ENCODE measurements at places on chromosomes 3 and 15. TPM values are rescaled to one million over a fixed set of nuclear protein-coding genes. Genes with fewer than 3 reads are reported as not detected.
A peak's percentile ranks its signal among the peaks of the same experiment; 100 is the strongest.

Gene CFAP91
- 0.96 TPM for total RNA-seq

Gene SCG3
- total RNA-seq: not detected

Gene RARRES1
- 0.20 TPM for total RNA-seq

Gene ZNF502
- 1.5 TPM for total RNA-seq

Gene PTX3
- total RNA-seq: 0.37 TPM

Gene LRRC58
- 34.8 TPM for total RNA-seq

Gene MCF2L2
- 1.5 TPM for total RNA-seq

Gene NMB
- total RNA-seq: 9.8 TPM

Gene PLCB2
- total RNA-seq: 2.8 TPM

Gene FMN1
- total RNA-seq: 0.39 TPM

GRCh38 chr3:151843275-151843674 is 29.4 kb downstream of the AADAC start:
- H3K4me1 ChIP-seq: peaks cover 2% of the 10 kb centered on the region
- H3K4me3 ChIP-seq: no peak overlapping the region

DNA sequence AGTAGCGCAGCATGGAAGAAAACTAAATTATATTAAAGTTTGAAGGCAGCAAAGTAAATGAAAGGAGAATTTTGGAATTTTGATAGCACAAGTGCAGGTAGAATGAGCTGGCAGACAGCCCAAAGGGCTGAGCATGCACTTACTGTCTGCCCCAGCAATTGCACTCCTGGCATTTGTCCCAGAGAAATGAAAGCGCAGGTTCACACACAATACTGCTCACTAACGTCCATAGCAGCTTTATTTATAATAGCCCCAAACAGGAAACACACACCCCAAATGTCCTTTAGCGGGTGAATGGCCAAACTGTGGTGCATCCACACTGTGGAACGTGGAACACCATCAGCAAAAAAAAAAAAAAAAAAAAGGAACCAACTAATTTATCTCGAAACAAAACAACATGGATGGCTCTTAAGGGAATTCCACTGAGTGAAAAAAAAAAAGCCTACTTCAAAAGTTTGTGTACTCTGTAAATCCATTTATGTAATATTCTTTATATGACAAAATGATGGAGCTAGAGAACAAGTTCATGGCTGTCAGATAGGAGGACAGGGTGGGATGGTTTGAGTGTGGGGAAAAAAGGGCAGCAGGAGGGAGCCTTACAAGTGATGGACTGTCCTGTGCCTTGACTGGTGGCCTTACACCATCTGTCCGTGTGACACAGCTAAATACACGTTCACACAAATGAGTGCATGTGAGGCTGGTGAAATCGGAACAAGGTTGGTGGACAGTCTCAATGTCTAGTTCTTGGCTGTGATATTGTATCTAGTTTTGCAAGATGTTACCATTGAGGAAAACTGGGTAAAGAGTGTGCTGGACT is 6.0 kb upstream of the TM2D3 start:
- no peaks in the 10 kb centered on the region for H3K27me3 ChIP-seq
- H3K4me3 ChIP-seq: no peak overlapping the region
- no peak overlapping the region for H3K27ac ChIP-seq
- 0 out of 2 replicates have a peak, but pooled peaks cover 3% of the 10 kb centered on the region for H3K36me3 ChIP-seq
- no peak for DNase-seq

DNA sequence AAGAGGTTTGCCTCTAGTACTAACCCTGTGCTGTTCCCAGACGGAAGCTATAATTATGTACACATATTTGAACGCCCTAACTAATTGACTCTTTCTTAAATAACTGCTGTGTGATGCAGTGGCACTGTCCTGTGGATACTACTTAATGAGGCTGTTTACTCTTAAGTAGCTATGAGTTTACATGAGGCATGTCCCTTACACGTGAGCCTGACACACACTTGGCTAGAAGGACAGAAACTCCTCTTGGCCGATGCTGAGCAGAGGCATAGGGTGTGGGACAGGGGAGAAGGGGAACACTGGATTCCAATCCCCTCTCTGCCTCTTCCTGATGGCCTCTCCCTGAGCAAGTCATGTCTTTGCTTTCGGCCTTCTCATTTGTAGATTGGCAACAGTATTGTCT is 21.9 kb downstream of the EHD4 start:
- DNase-seq: no peak
- no peak overlapping the region for H3K4me3 ChIP-seq
- no peaks in the 10 kb centered on the region for H3K27me3 ChIP-seq
- no peak overlapping the region for H3K27ac ChIP-seq

- H3K27ac ChIP-seq: no peak overlapping the region
- H3K27me3 ChIP-seq: no peaks in the 10 kb centered on the region
- no peak for DNase-seq
- no peaks in the 10 kb centered on the region for H3K4me1 ChIP-seq
- no peaks in the 10 kb centered on the region for H3K36me3 ChIP-seq
- no peak overlapping the region for H3K4me3 ChIP-seq
These were observed 56.0 kb downstream of the KAT2B start for GRCh38 chr3:20096135-20096685.

DNA sequence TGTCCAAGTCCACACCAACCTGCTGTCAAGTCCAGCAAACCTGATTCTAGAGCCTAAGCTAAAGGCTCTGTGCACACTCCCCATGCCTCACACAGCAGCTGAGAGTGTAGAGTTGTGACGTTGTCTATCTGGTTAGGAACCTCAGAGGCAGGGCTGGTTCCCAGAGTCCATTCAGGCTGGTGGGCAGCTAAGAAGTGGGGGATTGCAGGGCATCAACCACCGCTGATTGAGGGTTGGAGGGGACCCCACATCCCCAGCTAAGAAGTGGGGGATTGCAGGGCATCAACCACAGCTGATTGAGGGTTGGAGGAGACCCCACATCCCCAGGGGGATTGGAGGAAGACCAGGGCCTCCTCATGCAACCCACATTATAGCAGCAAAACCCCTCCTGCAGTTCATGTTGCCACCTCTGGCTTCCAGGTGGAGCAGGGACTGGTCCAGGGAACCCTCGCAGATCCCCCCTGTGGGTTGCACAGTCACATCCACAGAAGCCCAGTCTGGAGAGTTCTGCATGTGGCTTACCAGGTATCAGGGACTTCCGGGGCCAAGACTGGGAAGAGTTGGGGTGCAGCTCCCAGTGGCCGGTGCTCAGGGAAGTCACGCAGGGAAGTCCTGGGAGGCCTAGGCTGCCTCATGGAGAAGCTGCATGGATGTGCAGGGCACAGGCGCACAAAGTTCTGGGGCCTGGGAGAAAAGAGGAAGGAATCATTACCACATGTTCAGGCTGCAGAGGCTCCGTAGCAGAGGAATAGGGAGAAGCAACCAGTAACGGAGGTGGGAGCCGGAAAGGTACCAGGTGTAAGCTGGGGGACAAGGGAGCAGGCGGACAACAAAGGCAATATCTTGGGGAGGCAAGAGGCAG is 71.4 kb upstream of the PCSK6 start:
- no peaks in the 10 kb centered on the region for H3K4me1 ChIP-seq
- no peak for DNase-seq
- no peaks in the 10 kb centered on the region for H3K36me3 ChIP-seq
- no peak overlapping the region for H3K4me3 ChIP-seq

GRCh38 chr3:59212128-59212779 is 162.4 kb upstream of the CFAP20DC start:
- DNase-seq: peak; percentile 22
- H3K4me1 ChIP-seq: no peaks in the 10 kb centered on the region
- H3K27me3 ChIP-seq: peaks cover 24% of the 10 kb centered on the region

GRCh38 chr3:12902181-12902999 is 61.0 kb upstream of the RPL32 start:
- no peak overlapping the region for H3K27ac ChIP-seq
- H3K4me3 ChIP-seq: no peak overlapping the region
- no peaks in the 10 kb centered on the region for H3K27me3 ChIP-seq
- no peaks in the 10 kb centered on the region for H3K4me1 ChIP-seq
- H3K36me3 ChIP-seq: no peaks in the 10 kb centered on the region

- H3K27me3 ChIP-seq: no peaks in the 10 kb centered on the region
- peaks cover 4% of the 10 kb centered on the region for H3K36me3 ChIP-seq
- no peak overlapping the region for H3K4me3 ChIP-seq
- no peak overlapping the region for H3K27ac ChIP-seq
- no peak for DNase-seq
These were observed 92.4 kb upstream of the CGNL1 start for GRCh38 chr15:57283774-57284503.

DNA sequence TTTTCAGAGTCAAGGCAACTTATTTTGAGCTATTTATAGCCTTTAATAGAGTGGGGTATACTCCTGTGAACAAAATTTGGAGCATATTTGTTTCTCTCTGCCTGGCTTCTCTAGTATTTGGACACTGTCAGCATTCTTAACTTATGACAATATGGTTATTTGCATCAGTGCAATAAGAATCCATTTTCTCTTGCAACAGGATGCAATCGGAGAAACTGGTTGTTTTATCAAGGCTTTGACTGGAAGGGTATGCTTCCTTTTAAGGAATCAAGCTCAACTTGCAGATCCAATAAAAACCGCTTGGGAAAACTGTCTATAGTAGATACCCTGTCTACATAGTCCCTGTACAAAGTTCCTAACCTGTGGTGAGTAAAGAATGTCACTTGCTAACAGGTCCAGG is 106.7 kb downstream of the DPH6 start:
- H3K4me3 ChIP-seq: no peak overlapping the region
- no peak overlapping the region for H3K27ac ChIP-seq
- H3K4me1 ChIP-seq: no peaks in the 10 kb centered on the region

DNA sequence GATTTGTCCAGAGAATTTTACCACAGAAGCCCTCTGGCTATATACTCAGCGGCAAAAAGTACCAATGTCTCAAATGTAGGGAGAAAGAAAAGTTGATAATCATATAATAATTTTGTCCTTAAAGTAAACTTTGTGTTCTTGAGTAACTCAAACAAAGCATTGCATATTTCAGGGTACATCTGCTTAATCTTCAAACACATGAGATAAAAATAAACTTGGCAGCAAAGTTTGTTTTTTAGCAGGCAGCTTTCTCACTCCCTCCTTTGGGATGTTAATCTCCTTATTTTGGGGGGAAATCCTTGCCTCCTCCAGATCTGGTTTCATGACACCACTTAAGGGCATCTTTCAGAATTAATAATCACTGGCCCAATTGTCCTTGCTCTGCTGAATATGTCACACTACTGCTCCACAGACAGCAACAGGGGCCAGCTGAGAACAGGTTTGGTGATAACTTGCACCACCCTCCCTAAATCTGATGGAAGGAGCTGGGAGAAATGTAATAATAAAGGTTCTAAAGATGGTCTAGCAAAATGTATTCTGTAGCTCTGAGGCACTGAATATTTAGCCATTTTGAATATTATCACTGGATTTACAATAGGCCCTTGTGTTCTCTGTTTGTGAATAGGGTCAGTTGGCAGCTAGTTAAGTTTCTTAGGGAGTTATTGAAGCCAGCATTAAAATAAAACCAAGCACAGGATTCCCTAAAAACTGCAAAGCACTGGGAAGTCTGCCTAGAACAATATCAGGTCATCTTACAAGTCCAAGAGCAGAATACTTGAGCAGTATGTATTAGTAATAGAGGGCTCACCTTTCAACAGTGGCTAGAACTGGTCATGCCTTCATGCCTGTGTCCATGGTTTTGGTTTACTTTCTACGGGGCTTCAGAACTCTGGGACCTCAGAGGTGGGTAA is 79.2 kb downstream of the EFL1 start:
- H3K36me3 ChIP-seq: no peaks in the 10 kb centered on the region
- no peak for DNase-seq
- H3K4me1 ChIP-seq: no peaks in the 10 kb centered on the region
- H3K27me3 ChIP-seq: no peaks in the 10 kb centered on the region
- H3K4me3 ChIP-seq: no peak overlapping the region

DNA sequence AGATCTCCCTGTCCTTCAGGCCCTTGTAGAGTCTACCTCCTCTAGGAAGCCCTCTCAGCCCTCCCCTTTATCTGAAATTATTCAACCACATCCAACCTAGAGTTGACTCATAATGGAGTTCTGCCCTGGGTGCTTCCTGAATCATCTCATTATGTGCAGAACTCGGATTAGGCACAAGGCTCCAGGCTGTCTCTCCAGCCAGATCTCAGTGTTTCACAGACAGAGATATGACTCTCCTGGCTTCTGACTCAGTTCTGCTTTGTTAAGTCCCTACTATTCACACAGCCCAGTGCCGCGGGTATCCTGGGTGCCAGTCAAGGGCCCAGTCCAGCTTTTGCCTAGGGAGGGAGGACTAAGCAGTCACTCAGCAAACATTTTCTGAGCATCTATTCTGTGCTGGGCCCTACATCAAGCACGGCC is 9.3 kb downstream of the STRA6 start:
- 0 out of 2 replicates have a peak overlapping the region, but pooled peaks have one; percentile 4 for H3K27ac ChIP-seq
- no peaks in the 10 kb centered on the region for H3K36me3 ChIP-seq

GRCh38 chr3:58008141-58009025 is at the start of gene FLNB:
Gene FLNB (plus strand): TSS chr3:58008422. CDS start chr3:58008565, 143 bp downstream.
- H3K36me3 ChIP-seq: no peaks in the 10 kb centered on the region
- H3K27ac ChIP-seq: peak within 1 kb of the TSS; percentile 87
